ENCODE measurements at places on chromosomes 16 and 17. TPM values are rescaled to one million over a fixed set of nuclear protein-coding genes. Genes with fewer than 3 reads are reported as not detected.

GRCh38 chr17:41811549-41812380 is at the start of gene P3H4:
P3H4 (minus strand) TSS chr17:41811949; CDS start chr17:41811915, 34 bp downstream.
- peak within 1 kb of the TSS; percentile 71 for H3K4me3 ChIP-seq
- peak; percentile 83 for DNase-seq
- no peaks in the 10 kb centered on the region for H3K27me3 ChIP-seq
- H3K4me1 ChIP-seq, result peaks cover 14% of the 10 kb centered on the region
- peak within 1 kb of the TSS; percentile 65 for H3K27ac ChIP-seq

ZC3H18 gene
- 17.0 TPM for total RNA-seq

DNA sequence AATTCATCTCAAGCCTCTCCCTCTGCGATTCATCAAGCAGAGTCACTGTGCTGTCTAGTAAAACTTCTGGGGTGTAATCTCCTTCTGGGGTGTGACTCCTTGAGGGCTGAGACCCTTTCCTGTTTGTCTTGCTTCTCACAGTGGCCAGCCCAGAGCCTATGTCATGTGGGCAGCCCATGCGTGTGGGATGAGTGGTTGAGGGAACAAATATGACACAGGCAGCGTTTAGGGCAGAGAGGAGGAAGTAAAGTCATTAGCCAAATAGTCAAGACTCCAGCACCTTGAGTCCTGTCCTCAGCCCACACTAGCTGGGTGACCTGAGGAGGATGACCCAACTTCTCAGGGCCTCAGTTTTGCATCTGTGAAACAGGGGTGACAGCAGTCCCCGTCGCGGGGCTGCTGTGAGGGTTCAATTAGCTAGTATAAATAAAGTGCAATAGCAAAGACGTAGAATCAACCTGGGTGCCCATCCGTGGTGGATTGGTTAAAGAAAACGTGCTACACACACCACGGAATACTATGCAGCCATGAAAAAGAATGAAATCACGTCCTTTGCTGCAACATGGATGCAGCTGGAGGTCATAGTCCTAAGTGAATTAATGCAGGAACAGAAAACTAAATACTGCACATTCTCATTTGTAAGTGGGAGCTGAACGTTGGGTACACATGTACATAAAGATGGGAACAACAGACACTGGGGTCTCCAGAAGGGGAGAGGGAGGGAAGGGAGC is 4.5 kb upstream of the ITGAX start:
- no peaks in the 10 kb centered on the region for H3K36me3 ChIP-seq
- no peak overlapping the region for H3K4me3 ChIP-seq
- no peak for DNase-seq
- H3K27me3 ChIP-seq, result no peaks in the 10 kb centered on the region

DNA sequence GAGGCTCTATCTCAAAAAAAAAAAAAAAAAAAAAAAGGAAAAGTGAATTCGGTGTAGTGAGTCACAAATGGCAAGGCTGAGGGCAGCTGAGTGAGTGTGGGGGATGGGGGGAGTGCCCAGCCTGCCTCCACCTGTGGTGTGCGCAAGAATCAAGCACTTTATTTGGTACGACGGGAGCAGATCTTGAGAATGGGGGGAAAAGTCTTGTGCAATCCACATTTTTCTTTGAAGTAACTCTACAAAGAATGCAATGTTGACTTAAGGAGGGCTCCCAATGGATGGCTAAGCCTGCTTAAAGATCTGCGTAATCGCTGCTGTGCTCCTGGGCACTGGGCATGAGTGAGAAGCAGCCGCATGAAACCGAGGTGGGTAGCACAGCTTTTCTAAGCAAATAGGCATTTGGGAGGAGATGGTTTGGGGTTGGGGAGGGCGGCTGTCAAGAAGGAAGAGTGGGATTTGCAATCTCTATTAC is 28.2 kb downstream of the ATP2C2 start:
- no peak overlapping the region for H3K27ac ChIP-seq
- H3K36me3 ChIP-seq, result no peaks in the 10 kb centered on the region
- H3K4me1 ChIP-seq, result no peaks in the 10 kb centered on the region
- DNase-seq, result no peak
- H3K4me3 ChIP-seq, result no peak overlapping the region

DNA sequence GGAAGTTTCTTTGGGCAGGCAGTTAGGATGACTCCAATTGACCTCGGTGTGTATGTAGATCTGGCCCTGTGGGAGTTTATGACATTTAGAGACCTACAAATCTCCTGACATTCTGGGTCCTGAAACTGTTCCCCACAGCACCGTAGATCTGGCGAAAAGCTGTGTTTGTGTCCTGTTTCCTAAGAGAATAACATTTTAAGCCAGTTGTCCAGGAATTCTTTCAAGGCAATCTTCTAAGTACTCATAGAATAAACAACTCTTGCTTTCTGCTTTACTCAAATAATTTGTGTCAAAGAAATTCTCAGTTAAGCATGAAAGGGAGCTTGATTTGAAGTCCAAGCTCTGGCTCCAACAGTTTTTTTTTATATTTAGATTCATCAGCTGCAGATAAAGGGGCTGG is 78.5 kb upstream of the ELAC2 start:
- H3K4me3 ChIP-seq, result no peak overlapping the region
- DNase-seq, result no peak
- no peaks in the 10 kb centered on the region for H3K4me1 ChIP-seq
- no peaks in the 10 kb centered on the region for H3K27me3 ChIP-seq

DNA sequence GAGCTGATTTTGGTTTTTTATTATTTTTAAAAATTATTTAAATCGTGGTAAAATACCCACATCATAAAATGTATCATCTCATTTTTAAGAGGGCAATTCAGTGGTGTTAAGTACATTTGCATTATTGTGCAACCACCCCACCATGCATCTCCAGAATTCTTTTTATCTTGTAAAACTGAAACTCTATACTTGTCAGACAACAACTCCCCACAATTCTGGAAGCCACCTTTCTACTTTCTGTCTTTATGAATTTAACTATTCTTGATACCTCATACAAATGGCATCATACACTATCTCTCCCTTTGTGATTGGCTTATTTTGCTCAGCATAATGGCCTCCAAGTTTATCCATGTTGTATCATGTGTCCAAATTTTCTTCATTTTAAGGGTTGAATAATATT is 97.9 kb downstream of the HS3ST3B1 start:
- H3K27me3 ChIP-seq, result no peaks in the 10 kb centered on the region
- H3K36me3 ChIP-seq, result no peaks in the 10 kb centered on the region
- H3K4me3 ChIP-seq, result no peak overlapping the region
- H3K4me1 ChIP-seq, result no peaks in the 10 kb centered on the region
- no peak for DNase-seq

- H3K4me3 ChIP-seq, result no peak overlapping the region
- no peak overlapping the region for H3K27ac ChIP-seq
- no peak for DNase-seq
- H3K4me1 ChIP-seq, result no peaks in the 10 kb centered on the region
- H3K27me3 ChIP-seq, result no peaks in the 10 kb centered on the region
Observed at GRCh38 chr17:30211371-30211770, 24.1 kb downstream of the SLC6A4 start.

- no peak overlapping the region for H3K27ac ChIP-seq
- peak; percentile 70 for DNase-seq
- H3K27me3 ChIP-seq, result no peaks in the 10 kb centered on the region
- H3K4me3 ChIP-seq, result no peak overlapping the region
Observed at GRCh38 chr17:75521951-75522727, 3.4 kb upstream of the LLGL2 start.

DNA sequence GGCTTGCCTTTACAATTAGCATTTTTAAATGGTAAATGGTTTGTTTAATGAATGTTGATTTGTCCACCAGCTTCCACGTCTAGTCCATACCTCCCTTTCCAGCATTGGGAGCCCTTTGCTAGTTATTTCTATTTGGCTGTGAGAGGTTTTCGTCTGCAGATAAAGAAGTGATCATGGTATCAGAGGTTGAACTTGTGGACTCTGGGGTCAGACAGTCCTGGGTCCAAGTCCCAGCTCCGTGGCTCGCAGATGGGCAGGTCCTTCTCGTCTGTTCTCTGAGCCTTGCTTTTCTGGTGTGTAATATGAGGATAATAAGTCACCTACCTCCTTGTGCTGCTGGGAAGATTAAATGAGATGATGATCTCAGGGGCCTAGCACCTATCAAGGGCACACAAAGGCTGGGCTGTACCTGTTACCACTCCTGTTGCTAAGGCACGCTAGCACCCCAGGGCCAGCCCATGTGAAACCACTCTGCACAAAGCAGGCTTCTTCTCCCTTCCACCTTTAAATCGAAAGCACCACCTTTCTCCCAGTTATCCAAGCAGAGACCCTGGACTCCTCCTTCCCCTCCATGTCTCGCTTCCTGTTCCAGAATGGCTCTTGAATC is 103.9 kb downstream of the GNAO1 start:
- H3K27ac ChIP-seq, result no peak overlapping the region
- H3K36me3 ChIP-seq, result no peaks in the 10 kb centered on the region
- no peak overlapping the region for H3K4me3 ChIP-seq
- H3K27me3 ChIP-seq, result no peaks in the 10 kb centered on the region

- H3K27ac ChIP-seq, result no peak overlapping the region
- no peak for DNase-seq
- no peaks in the 10 kb centered on the region for H3K4me1 ChIP-seq
- H3K4me3 ChIP-seq, result no peak overlapping the region
- no peaks in the 10 kb centered on the region for H3K36me3 ChIP-seq
- no peaks in the 10 kb centered on the region for H3K27me3 ChIP-seq
Observed at GRCh38 chr17:44297975-44298374, 10.4 kb upstream of the RUNDC3A start.

DNA sequence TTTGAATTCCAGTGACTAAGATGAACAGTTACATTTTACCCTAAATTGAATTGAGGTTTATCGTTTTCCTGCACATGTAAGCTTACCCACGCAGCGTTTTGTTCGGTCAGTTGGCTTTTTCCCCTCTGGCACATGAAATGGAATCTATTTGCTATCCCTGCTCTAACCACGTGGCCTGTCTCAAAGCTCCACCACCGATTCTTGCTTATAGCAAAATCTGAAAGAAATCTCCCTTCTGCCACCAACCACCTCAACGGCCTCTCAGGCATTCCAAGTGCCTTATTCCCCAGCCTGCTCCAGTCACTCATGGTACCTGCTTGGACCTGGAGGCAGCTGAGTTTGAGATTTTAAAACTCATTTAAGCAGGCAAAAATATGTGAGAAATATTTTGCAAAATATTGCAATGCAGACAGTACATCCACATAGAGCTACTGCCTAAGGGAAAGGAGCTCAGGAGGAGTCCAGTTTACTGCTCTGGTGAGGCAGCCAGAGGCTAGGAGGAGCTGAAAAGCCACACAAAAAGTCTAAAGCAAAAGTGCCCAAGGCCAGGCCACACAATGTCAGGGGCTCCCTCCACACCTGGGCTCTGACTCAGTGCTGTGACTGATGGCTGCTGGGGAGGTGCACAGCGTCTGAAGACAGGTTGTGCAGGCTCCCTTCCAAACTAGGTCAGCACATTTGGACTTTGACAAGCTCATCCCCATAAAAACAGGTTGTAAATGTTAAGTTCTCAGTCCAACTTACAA is 26.4 kb downstream of the ARHGAP17 start:
- DNase-seq, result peak; percentile 46
- H3K36me3 ChIP-seq, result no peaks in the 10 kb centered on the region
- no peaks in the 10 kb centered on the region for H3K27me3 ChIP-seq
- peak overlapping the region; percentile 51 for H3K27ac ChIP-seq
- no peak overlapping the region for H3K4me3 ChIP-seq
- H3K4me1 ChIP-seq, result peaks cover 48% of the 10 kb centered on the region

DNA sequence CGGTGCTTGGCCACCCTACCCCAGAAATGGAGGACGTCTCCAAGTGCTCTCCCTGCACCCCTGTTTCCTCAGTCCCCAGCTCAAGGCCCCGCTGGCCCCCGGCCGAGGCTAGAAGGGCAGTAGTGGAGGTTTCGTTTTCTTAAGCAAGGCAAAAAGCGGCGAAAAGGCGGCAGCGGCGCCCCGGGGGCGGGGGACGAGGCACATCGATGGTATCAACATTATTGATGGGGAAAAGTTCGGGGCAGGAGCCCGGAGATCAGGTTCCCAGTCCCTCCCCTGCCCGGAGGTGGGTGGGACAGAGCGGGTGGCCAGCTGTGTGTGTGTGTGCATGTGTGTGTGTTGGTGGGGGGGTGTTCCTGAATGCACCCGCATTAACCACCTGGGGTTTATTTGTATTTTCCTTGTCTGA is 4.1 kb upstream of the SALL1 start:
- no peak for DNase-seq
- no peak overlapping the region for H3K27ac ChIP-seq
- H3K4me1 ChIP-seq, result peaks cover 17% of the 10 kb centered on the region
- peaks cover 40% of the 10 kb centered on the region for H3K27me3 ChIP-seq

RASL10B gene
- 3.2 TPM for total RNA-seq

CA10 gene
- total RNA-seq, result not detected

NME1 gene
- 34.3 TPM for total RNA-seq

DNA sequence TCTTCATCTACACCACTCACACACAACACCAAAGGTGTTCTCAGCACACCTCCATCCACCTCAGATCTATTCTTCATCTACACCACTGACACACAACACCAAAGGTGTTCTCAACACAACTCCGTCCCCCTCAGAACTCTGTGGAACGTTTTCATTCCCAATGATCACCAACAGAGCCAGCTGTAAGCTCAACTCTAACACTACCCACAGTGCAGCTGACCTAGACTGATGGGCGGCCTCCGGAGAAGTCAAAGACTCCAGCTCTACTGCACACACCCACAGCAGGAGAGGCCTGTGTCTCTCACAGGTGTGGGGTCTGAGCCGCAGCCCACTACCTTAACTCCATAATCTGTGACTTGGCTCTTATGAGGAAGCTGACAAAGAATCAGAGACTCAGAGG is 50.7 kb downstream of the ANKRD11 start:
- no peak overlapping the region for H3K27ac ChIP-seq
- DNase-seq, result no peak
- no peak overlapping the region for H3K4me3 ChIP-seq
- H3K27me3 ChIP-seq, result no peaks in the 10 kb centered on the region
- peaks cover 30% of the 10 kb centered on the region for H3K4me1 ChIP-seq
- H3K36me3 ChIP-seq, result no peaks in the 10 kb centered on the region

GRCh38 chr17:47741109-47741792 is 8.2 kb downstream of the TBX21 start:
- no peaks in the 10 kb centered on the region for H3K36me3 ChIP-seq
- H3K27me3 ChIP-seq, result no peaks in the 10 kb centered on the region
- no peak for DNase-seq
- no peak overlapping the region for H3K4me3 ChIP-seq

- H3K4me3 ChIP-seq, result peak within 1 kb of the TSS; percentile 82
- peak; percentile 91 for DNase-seq
- H3K27me3 ChIP-seq, result no peaks in the 10 kb centered on the region
- no peaks in the 10 kb centered on the region for H3K36me3 ChIP-seq
- peak within 1 kb of the TSS; percentile 99 for H3K27ac ChIP-seq
Observed at GRCh38 chr17:74431568-74432423, at the start of gene GPRC5C. GPRC5C (plus strand) TSS chr17:74432088; CDS start chr17:74439777, 7,689 bp downstream.

NUP88 gene
- 28.4 TPM for total RNA-seq

- H3K27me3 ChIP-seq, result no peaks in the 10 kb centered on the region
- H3K4me1 ChIP-seq, result no peaks in the 10 kb centered on the region
- no peak overlapping the region for H3K27ac ChIP-seq
Observed at GRCh38 chr16:78092758-78093157, 6.7 kb upstream of the WWOX start.
